Endothelial cell (in vitro differentiated cells): ENCODE measurements at places on chromosomes 7 and 10. TPM values are rescaled to one million over a fixed set of nuclear protein-coding genes. Genes with fewer than 3 reads are reported as not detected.

GRM8 gene
- total RNA-seq = 1.5 TPM

ZPBP gene
- not detected for total RNA-seq

DNA sequence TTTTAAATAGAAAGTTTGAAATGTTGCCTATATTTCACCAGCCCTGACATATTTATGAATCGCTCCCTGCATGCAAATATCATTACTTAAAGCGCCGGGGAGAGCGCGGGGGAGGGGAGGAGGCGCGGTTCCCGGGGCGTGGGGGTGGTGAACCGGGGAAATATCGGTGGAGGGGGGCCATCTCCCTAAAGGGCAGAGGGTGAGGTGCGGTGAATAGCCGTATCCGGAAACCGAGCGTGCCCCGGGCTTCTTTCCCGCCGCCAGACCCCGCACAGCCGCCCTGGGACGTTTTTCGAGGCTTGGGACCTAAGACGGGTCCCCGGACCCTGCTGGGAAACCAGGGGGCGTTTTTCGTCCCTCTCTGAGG lies 6.9 kb upstream of the ZNF503 start:
- no peak overlapping the region for H3K27ac ChIP-seq
- peaks cover 22% of the 10 kb centered on the region for H3K27me3 ChIP-seq
- DNase-seq = no peak
- no peaks in the 10 kb centered on the region for H3K36me3 ChIP-seq
- H3K4me1 ChIP-seq = peaks cover 33% of the 10 kb centered on the region

DNA sequence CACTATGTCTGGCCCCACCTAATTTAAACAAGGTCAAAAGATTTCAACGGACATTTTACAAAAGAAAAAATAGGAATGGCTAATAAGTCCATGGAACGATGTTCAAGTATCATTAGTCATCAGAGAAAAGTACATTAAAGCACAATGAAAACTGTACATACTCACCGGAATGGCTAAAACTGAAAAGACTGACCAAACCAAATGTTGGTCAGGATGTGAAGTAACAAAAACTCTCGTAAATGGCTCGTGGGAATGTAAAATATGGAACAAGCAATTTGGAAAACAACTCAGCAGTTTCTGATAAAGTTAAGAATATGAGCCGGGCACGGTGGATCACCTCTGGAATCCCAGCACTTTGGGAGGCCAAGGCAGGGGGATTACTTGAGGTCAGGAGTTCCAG lies 65.7 kb upstream of the PARD3 start:
- H3K4me1 ChIP-seq = no peaks in the 10 kb centered on the region
- no peak for DNase-seq
- no peak overlapping the region for H3K27ac ChIP-seq
- H3K4me3 ChIP-seq = no peak overlapping the region
- H3K27me3 ChIP-seq = no peaks in the 10 kb centered on the region

- H3K4me1 ChIP-seq = no peaks in the 10 kb centered on the region
- no peak overlapping the region for H3K27ac ChIP-seq
- DNase-seq = no peak
- H3K4me3 ChIP-seq = no peak overlapping the region
Observed at GRCh38 chr7:147251751-147252325, 1135.2 kb downstream of the CNTNAP2 start.
